NCI-H1417 treated with DMSO at 0.1 percent for 48 hours (cell line): ENCODE measurements at places on chromosomes 7 and 10.

DNA sequence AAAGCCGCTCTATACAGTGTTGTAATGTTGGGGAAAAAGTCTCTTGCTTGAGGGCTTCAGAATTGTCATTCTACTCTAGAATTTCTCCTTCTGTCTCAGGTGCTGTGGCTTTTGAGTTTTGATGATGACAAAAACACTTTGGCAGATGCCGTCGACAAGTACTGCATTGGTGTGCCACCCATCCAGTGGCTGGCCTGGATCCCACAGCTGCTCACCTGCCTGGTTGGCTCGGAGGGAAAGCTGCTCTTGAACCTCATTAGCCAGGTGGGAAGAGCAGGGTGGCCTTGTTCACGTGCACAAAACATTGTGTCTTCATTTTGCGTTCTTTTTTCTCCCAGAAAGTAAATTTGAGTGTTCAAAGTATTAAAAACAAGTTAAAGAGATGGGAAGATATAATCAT lies 112.0 kb downstream of the TRRAP start:
- no peak for DNase-seq

- no peak for DNase-seq
These were observed 55.5 kb upstream of the SYPL1 start for GRCh38 chr7:106167439-106168136.

- DNase-seq, result no peak
These were observed 4.2 kb downstream of the CLDN12 start for GRCh38 chr7:90407484-90407821.

DNA sequence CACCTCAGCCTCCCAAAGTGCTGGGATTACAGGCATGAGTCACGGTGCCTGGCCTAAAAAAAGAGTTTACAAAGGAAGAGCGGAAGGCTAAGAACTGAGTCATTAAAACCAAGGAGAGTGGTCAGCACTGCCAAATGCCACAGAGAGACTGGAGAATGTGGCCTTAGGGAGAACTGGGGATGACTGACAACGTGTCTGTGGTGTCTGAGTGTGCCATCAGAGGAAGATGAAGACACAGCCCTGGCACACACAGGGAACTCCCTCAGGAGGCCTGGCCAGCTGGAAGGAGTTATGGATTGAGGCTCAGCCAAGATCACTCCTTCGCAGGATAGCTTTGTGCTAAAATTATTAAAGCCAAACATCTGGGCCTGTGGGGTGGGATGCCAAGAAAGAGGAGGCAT lies 3.9 kb upstream of the INA start:
- DNase-seq, result no peak

DNA sequence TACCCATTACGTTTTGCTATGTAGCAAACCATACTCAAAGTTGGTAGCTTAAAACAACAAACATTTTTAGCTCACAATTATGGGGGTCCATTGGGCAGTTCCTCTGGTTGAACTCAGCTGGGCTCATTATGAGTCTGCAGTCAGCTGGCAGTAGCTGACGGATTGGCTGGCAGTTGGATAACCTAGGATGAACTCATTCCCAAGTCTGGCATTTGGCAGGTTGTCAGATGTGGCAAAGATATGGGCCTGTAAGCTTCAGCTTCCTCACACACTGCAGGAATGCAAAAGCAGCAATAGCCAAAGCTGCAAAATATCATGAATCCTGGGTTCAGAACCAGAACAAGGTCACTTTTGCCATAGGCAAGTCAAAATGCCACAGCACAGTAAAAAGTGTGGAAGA lies 412.2 kb upstream of the SORCS1 start:
- no peak for DNase-seq

DNA sequence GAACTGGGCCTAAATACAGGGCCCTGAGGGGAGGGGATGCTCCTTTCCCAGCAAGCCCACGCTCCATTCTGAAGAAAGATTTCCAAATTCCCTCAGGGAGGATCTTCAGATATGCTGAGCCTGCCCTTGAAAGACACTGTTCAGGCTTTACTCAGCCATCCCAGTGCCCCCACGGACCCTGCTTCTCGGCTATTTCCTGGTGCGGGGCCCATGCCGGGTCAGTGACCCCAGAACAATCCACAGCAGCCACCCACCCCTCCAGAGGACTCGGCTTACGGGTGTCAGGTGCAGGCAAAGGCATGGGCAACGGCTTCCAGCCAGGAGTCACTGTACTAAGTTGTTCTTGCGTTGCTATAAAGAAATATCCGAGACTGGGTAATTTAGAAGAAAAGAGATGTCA lies 137.1 kb downstream of the OAT start:
- no peak for DNase-seq

DNA sequence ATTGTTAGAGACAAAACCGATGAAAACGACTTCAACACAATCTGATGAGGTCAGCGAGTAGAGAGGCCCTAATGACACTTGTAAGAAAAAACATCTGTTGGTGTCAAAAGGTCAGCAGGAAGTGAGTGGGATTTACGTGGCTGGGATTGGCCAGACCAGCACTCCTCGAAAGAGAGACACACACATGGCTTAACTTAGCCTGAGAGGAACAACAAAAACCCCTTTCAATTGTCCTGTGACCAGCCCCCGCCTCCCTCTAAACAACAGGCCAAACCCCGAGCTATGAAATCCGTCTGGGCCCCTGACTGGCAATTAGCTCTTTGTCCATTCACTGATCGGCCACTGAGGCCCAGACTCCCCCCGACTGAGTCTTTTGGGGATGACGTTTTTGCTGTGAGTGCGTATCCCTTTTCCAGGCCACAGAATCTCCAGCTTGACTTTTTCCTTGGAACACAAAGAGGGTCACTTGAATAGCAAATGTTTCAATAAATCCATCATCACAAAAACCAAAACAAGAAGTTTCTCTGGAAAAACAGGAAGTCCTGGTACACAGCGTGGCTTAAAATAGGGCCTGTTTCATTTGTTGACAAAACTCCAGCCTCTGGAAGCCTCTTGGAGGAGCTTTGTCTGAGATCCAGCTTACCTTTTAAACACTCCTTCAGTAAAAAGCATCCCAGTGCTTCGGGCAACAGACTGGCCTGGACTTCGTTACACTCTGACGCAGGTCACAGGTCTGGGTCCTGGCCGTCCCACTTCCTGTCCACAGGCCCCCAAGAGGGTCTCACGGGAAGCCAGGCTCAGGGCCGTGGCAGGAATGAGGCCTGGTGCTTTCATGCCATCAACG lies 103.0 kb downstream of the CTBP2 start:
- DNase-seq, result no peak

DNA sequence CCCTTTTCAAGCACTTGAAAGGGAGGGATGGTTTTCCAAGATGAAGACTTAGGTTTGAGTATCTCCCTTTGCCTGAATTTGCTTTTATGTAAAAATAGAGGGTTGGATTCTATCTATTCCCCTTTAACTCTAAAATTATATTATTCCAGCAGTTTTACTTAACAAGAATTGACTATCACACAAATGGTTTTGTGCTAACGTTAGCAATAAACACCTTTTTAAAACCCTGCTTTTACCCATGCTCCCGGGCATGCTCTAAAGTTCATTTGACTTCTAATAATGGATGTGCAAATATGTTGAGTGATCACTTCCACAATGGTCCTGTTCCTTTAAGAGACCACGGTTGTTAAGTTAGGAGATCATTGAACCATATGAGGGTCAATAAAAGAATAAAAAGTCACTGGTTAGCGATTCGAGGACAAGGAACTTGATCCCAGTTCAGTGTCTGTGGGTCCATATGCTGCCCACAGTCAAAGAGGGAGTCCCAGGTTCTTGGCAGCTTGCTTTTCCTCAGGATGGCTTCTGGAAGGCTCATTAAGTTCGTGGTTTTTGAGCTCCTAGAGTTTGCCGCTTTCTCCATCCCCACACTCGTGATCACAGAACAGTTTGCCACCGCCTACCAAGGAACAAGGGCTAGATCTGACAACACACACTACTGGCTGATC lies at the start of gene TMEM236:
TSS of gene TMEM236 (plus strand) at position 421 of the 665 bp plus-strand sequence. CDS start at position 516, 95 bp downstream.
- no peak for DNase-seq

DNA sequence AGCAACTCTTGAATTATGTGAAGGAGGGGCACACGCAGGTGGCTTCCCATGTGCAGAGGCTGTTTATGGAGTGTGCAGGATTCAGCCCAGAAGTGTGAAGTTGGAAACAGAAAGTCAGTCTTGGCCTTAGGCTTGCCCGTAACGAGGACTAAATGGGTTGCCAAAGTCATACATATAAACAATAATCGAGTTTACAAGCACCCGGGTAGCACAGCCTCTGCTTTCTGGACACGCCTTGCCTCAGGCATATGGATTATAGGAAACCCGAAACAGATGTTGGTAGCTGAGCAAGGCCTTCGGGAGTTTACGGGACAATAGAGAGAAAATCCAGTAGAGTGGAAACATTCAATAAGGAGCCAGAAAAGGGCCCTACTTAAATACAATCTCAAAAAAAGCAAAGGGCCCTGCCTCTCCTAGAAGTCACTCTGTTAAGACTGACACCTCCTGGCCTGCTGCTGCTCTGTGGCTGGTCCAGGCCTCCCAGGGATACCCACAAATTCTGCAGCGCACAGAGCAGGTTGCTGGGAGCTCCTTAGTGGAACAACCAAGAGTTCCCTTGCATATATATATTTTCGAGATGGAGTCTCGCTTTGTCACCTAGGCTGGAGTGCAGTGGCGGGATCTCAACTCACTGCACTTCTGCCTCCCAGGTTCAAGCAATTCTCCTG lies 48.5 kb downstream of the SMKR1 start:
- DNase-seq, result no peak

- no peak for DNase-seq
These were observed 3.0 kb downstream of the LAMB1 start for GRCh38 chr7:107999779-108000560.

- no peak for DNase-seq
These were observed 116.8 kb downstream of the ABLIM1 start for GRCh38 chr10:114541081-114541796.

GRCh38 chr7:86966916-86967315 lies 92.5 kb downstream of the ELAPOR2 start:
- no peak for DNase-seq

- DNase-seq, result no peak
These were observed 5.3 kb downstream of the ARPC1A start for GRCh38 chr7:99331002-99331401.

DNA sequence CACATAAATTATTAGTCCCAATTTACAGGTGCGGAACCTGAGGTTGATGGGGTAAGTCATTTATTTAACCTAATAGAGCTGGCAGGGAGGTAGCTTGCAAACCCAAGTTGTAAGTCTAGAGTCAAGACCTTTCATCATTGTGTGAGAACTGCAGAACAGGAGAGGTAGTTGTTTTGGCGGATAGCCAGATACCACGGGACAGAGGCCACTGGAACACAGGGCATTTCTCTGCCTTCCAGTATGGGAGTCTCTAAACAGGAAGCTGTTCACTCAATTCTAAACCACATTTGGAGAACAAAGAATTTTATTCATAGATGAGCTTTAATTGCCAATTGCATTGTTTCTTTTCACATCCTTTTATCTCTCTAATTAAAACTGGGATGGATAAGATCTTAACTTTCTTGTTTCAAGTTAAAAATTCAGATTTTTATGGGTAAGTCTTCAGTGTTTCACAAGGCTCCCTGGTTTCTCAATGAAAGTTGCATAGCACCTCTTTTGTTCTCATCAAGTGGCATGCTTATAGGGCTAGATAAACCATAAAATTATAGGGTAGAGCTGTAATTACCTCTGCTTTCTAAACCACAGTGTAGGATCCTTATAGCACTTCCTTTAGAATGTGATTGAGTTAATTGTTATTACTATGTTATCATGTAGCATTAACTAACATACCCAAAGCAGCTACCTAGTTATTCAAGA lies 489.0 kb downstream of the GATA3 start:
- no peak for DNase-seq

DNA sequence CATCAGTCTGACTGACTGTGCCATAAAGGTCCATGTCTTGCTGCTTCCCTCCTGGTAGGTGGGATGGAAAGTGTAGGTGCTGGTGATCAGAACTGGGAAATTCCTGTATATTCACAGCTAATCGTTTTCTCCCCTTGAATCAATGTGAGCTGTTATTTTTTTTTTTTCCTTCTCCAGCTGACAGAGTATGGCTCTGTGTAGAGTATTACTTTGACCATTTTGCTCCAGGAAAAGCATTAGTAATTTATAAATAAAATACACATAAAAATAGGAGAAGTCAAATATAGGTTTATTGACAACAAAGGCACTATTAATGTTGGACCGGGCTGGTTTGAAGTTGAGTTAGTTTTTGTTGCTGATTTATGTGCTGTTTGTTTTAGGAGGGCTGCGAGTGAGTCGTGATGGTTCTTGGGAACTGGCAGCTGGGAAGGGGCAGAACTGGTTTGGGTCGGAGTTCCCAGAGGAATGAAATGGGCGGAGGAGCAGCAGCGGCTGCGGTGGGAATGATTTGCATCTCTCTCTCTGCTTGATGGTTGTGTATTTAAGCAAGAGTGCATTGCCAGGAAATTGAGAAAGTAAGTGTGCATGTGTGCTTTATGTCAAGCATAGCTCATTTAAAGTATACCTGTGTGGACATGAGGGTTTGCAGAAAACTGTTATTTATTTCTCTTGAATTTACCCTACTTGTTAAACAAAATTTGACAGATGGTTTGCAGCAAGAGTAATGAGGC lies 80.9 kb downstream of the LRMDA start:
- no peak for DNase-seq

DNA sequence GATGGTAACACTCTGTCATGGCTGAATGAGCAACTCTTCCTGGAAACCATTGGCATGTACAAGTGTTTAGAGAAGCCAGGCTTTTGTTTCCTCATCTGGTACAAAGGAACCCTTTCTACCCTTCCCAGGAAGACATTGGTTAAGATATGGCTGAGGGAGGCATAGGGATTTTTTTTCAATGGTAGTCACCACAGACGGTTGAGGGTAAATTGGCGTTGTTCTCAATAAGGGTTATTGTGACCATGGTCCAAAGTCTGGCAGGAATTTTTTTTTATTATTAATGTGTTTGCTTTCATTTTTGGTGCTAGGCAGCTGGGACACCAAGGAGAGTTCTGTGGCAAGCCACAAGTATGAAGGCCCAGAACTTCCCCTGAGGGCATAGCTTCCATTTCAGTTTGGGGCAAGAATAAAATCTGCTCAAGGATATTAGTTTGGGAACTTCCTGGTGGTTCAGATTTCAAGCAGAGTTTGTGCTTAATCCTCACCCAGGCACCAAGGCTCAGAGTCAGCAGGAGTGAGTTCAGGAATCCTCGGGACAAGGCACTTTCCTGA lies at the start of gene PLEKHS1:
TSS of gene PLEKHS1 (plus strand) at position 502 of the 552 bp plus-strand sequence. CDS start 3,596 bp downstream, outside the sequence.
- DNase-seq, result no peak

DNA sequence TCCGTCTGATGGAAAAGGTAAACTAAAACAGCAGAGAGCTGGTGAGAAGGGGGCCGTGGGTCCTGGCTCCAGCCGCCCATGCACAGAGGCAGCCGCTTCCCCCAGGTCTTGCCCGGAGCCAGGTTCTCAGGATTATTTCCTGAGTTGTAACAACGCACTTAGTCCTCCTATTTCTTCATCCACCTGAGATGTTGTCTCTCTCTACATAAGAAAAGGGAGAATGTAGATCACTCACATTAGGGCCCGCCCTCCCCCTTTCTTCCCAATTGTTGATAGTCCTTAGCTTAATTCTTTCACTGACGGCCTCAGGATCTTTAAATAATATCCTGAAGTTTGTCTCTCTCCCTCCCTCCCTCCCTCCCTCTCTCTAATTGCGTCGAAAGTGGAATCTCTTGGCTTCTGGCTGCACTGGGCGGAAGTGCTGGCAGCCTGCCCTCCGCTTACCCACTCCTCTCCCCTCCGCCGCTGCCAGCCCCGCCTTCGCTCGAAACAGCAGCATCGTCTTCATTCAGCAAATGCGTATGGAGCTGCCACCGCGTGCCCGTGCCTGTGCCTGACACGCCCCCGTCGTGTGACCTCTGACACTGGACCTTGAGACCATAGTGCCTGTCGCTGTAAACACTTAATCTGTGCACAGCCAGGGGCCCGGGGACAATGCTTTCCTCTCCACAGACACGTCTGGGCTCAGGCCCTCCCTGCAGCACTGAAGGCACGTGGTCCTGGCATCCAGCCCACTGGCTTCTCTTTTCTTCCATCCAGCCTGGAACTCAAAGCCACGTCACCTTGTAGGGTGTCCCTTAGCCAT lies 174.5 kb upstream of the PPP2R2D start:
- no peak for DNase-seq

GRCh38 chr7:47506382-47507339 lies 75.2 kb downstream of the TNS3 start:
- DNase-seq, result no peak
